ENCODE measurements at places on chromosomes 3 and 15.

DNA sequence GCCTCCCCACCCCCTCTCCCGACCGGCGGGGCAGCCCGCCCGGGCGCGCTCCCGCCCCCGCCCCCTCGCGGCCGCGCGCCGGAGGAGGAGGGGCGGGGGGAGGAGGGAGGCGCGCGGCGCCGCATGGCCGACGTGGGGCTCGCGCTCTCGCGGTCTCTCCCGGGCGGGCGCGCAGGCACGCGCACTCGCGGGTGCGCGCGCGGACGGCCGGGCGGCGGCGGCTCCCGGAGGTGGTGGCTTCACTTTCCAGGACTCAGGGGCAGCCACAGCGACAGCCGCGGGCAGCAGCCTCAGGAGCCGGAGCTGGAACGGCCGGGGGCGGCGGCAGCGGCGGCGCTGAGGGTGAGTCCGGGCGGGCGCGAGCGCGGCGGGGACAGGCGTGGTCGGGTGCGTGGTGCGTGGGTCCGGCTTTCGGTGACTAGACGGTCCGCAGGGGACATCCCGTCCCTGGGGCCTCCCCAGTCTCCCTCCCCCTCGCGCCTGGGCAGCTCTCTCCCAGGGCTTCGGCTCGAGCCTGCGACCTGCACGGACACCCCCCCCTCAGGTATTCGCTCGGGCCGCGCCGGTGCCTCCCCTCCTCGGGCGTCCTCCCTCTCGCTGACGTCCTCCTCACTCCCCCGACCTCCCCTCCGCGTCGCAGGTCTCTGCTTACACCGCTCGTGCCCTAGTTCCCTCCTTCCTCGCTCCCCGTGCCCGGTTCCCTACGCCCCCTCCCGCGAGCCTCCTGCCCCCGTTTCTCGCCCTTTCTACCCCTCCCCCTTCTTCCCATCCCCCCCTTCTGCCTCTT is at the start of gene UBE2E2:
UBE2E2 (plus strand) TSS at position 407 of the 787 bp plus-strand sequence.
- peak; percentile 93 for DNase-seq

- no peak for DNase-seq
Measured at GRCh38 chr15:94592495-94592894, 361.1 kb downstream of the MCTP2 start.

DNA sequence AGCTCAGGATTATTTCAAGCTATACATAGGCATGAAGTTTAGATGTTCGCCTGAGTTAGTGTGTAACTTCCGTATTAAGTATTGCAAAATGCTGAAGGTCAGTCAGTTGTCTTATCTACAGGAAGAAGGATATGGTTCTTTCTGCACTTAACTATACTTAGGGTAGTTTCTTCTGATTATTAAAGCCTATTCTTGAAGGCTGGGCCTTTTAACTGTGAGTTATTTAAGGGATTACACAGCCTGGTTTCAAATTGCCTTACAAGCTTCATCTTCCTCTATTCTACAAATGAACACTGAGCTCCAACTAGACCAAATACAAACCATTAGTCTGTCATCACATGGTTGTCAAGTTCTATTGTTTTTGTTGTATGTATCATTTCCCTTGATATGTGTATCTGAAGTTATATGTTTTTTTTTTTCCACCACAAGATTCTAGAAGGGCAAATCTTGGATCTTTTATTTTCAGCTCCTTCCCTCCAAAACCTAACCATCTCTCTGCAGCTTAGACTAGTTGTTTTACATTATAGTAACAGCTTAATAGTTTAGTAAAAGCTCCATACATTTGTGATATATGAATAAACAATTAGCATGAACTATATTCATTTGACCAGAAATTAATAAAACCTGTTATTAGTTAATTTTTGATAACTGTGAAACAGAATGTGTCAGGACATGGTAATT is 272.9 kb upstream of the KCNMB2 start:
- no peak for DNase-seq

GRCh38 chr3:183920416-183920815 is 35.7 kb upstream of the PARL start:
- DNase-seq: no peak

DNA sequence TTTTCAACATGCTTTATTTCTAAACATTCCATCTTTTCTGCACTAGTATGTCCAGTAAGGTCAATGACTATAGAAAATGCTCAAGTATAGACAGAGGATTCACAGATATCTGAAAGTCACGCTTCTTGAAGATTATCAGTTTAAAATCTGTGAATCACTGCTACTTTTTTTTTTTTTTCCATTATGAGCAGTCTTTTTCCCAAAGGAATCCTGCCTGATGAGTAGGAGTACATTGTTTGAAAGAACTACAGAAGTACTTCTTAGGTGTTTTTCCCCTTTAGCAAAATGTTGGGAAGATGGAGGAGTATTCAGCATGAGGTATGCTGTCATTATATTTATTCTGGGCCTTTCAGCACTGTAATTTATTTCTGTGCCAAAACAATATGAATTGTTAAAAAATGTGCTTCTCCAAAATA is 266.2 kb downstream of the NLGN1 start:
- DNase-seq: no peak

DNA sequence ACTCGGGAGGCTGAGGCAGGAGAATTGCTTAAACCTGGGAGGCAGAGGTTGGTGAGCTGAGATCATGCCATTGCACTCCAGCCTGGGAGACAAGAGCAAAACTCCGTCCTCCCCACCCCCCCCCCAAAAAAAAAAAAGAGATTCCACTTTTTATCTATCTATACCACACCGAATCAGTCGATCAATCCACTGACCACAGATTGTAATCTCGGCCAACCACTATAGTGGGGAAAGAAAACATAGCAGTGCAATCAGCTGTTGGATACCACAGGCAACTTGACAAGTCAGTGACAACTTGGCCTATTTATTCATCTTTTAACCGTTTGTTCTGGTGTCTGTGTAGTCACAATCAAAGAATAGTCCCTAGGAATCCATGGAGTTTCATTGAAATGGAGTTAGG is 299.2 kb downstream of the FHIT start:
- no peak for DNase-seq

- no peak for DNase-seq
Measured at GRCh38 chr3:115227461-115227860, 80.4 kb upstream of the ZBTB20 start.

GRCh38 chr3:127403795-127404194 is 115.9 kb upstream of the PRR20G start:
- DNase-seq: no peak

DNA sequence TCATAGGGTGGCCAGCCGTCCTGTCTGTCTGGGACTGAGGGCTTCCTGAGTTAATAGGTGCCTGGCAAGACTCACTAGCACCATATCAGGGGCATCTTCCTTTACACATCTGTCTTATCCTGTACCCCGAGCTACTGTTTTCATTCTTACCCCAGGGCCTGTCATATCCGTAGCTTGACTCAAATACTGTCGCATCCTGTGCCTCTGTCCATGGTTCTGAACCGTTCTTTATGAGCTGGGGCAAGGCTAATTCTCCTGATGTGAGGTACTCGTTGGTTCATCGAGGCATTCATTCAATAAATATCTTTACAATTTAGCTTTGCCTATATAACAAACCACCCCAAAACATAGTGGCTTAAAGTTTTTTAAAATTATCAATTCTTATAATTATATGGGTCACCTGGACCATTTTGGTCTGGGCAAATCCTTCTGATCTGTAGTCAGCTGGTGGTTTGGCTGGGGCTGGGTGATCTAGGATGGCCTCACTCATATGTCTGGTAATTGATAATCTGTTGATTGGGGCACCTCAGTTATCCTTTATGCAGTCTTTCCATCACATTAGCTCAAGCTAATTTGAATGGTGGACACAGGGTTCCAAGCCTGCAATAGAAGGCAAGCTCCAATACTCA is 121.2 kb downstream of the TLE3 start:
- peak; percentile 55 for DNase-seq

DNA sequence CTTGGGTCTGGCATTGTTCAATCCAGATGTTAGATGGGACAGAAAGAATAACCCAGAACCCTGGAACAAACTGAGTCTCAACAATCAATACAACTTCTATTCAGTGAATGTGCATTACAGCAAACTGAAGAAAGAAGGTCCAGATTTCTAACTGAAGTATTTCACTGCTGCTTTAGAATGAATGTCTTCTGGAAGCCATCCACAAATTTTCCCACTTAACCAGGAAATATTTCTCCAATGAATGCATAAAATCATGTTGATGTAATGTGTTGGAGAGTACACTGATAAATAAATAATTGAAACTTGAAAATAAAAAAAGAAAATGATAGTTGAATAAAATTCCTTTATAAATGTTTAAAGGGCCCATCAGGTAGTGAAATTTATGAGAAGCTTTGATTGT is 658.6 kb downstream of the ZBBX start:
- DNase-seq: no peak

DNA sequence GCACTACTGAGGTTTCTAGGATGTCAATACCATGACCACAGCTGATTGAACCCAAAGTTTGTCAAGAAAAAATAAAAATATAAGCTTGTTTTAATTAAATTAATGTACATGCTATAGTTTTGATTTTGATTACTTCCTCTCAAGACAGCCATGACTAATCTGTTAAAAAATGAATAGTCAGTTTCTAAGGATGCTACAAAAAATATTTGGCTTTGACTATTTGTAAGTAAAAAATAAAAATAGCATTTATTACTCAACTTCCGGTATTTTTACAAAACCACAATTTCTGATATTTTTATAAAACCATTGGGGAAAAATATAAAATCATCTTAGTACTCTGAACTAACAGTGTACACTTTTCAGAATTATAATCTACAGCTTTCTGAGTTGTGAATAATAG is 12.1 kb upstream of the TEX9 start:
- no peak for DNase-seq

GRCh38 chr3:194083637-194084224 is 52.2 kb upstream of the HES1 start:
- DNase-seq: no peak

DNA sequence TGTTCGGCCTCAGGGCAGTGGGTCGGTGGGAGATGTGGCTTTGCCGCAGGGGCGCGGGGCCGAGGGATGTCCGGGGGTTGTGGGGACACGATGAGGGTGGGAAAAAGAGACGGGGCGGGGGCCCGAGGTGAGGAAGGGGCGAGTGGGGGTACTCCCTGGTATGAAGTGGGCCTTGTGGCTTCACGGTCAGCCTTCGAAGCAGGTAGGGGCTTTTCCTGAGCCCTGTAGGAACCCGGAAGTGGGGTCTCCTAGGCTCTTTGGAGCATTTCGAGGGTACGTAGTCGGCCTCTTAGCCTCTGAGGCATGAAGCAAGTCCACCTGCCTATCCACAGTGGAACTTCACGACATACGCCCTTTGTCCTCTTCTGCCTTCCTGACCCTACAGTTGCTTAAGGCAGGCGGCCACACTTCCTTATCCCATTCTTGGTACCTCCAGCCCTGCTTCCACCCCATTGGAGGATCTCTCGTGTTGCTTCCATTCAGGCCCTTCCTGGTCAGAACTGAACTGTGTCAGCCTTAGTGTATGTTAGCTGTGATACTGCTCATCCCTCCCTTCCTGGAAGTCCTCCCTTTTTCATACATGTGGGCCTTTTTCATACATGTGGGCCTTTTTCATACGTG is 389 bp downstream of the ARPC4 start:
- no peak for DNase-seq

- DNase-seq: no peak
Measured at GRCh38 chr15:80568298-80568697, 126.8 kb upstream of the ABHD17C start.

DNA sequence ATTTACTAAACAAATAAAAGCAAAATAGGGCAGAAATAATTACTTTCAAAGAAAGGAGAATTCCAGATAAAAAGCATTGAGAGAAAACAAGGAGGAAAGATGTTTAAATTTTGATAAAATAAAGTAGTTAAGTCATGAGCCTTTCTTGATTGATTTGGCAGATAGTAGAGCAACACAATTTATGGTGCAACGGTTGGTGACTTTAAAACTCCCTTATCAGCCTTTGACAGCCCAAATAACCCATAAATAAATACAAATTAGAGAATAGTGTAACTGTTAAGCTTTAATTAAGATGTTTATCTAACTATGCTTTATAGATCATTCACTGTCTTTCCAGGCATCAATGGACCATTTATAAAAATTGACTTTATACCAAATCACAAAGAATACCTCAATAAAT is 54.0 kb upstream of the EIF1B start:
- no peak for DNase-seq

DNA sequence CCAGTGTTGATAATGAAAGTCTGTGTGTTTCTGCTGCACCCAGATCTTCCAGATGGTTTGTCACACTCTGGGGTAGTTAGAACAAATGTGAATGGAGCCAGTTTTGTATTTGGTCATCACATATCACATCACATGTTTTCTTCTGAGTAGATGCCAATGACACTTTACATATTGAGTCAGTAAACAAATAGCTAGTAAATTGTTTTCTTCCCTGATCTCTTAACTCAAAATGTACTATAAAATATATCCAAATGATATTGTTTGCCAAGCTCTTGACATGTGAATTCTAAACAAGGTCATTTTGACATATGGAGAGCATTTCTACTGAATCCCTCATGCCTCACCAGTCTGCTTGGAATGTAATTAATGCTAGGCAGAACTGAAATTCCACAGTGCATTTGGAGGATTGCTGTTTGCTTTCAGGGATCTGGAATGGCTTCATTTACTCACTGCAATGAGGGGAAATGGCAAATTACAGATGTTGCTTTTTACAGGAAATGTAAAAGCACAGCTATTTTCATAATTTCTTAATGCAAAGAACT is 45.0 kb downstream of the PDHB start:
- no peak for DNase-seq

GRCh38 chr15:23073890-23074646 is 34.7 kb upstream of the TUBGCP5 start:
- DNase-seq: no peak

- no peak for DNase-seq
Measured at GRCh38 chr3:46209746-46210470, 1.8 kb upstream of the CCR1 start.

DNA sequence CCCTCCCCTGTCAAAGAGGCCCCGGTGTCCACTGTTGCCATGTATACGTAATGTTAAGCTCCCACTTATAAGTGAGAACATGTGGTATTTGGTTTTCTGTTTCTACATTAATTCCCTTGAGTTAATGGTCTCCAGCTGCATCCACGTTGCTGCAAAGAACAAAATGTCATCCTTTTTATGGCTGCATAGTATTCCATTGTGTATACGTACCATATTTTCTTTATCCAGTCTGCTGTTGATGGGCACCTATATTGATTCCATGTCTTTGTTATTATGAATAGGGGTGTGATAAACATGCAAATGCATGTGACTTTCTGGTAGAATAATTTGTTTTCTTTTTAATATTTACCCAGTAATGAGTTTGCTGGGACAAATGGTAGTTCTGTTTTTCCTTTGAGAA is 43.3 kb upstream of the AGTR1 start:
- no peak for DNase-seq

DNA sequence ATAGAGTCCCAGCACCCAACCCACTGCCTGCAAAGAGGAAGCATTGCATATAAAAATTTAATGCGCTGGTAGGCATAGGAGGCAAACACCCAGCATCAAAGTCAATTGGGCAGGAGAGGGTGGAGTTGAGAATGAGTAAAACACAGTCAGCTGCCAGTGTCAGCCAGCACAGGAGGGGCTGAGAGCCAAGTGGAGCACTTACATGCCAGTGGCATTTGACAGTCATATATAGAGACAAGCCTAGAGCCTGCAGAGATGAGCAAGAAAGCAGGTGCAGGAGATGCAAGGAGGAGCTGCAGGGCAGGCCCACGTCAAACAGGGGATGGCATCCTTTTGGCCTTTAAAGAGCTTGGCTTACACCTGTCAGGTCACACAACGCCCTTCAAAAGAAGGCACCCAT is 27.6 kb upstream of the ZFAND6 start:
- no peak for DNase-seq

Data from GM13976 (cell line).